CD4-positive, alpha-beta T cell treated with Interleukin-10 for 1 hour (primary cell): ENCODE measurements at places on chromosomes 5 and 9.

- no peak for DNase-seq
Observed at GRCh38 chr5:120869831-120870230, 405.7 kb downstream of the PRR16 start.

DNA sequence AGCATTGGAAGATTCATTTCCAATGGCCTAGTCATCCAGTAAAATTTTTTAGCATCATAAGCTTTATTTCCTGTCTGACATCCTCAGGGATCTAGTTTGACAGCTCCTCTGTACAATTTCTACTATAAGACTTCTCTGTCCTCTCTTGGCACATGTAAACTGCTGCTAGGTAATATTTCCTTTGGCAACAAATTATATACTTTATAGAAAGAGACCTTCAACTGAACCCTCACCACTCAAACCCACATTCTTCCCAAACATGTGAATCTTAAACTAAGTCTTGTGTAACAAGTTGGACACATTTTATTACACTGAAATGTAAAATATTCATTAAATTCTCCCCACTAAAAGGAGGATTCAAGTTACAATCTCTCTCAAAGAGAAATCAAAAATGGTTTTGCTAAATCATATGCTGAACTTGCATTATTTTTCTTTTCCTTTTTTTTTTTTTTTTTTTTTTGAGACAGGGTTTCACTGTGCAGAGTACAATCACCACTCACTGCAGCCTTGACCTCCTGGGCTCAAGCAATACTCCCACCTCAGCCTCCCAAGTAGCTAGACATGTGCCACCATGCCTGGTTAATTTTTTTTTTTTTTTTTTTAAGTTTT, 36.9 kb downstream of the SCAI start:
- no peak for DNase-seq

DNA sequence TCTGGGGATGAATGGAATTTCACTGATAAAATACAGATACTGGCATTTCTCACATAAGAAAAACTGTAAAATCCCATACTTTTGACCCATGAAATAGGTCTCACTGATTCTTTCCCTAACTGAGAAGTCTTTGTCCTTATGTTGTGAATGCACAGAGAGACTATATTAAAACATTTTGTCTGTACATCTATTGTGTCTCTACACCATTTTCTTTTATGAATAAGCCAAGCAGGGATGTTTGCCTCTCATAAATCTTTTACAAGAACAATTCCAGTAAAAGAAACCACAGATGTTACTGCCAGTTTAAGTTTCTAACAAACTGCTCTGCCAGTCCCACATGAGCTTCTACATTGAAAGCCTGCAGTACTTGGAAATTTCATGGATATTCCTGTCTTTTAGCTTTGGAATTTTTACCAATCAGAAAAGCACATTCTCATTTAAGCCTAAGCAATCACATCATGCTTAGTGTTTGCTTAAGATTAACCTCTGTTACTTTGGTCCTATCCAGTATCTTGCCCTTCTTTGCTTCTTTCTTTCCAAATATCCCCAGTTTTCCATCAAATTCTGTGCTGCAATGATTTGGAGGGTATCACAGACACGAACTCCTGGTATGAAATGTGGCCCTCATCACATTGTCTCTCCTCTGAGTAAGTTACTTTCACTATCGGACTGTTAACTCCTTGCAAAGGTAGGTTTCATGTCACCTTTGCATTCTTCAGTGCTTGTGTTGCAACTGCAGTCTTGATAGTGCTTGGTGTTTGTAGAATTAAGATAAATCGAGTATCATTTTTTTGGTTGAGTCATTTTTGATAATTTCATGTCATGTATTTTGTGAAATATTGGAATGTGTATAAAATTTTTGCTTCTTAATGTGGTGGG, 415.1 kb upstream of the ADAMTSL1 start:
- DNase-seq = no peak

DNA sequence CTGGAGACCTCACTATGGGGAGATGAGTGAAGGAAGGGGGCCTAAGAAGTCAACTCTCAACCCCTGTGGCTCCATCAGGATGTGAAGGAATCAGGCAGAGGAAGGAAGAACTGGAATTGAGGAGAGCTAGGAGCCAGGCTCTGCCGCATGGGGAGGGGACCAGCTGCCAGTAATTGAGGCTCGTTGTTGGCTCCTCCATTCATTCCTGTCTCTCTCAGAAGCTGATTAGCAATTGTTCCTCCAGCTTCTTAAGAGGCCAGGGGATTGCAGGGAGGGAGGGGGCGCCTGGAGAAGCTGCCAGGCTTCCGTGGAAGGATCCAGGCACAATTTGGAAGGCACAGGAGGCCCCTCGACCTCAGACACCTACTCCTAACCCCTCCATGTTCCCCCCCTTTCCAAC, 20.5 kb upstream of the TTLL11 start:
- no peak for DNase-seq

DNA sequence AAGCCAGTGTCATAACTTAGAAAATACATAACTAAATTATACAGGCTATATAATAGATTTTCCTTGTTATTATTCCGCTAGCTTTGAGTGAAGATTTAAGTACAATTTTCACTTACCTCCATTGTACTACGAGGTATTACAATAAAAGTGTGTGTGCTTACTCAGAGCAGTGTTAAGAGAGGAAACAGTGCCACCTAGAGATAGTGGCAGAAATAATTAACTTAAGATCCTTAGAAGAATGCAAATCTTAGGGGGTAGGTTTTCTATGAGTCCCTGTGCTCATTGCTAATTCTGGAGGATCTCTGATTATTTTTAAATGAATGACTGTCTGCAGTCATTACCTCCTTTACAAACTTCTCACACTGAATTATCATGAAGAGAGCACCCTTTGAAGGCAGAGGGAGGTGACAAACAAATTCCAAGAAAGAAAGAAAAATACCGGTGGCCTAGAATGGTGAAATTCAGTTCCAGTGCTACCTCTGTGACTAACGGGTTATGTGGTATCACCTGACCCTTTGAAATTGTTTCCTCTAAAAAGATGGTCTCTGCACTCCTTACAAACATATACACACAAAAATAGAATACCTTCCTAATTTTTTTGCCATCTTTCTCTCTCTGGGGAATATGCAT, 379.8 kb downstream of the TRIM36 start:
- no peak for DNase-seq

GRCh38 chr9:123002754-123003153, 30.7 kb upstream of the GPR21 start:
- no peak for DNase-seq

GRCh38 chr9:71524996-71525580, 243.2 kb downstream of the CEMIP2 start:
- DNase-seq = no peak
